GM23248 (cell line): ENCODE measurements at places on chromosomes 3 and 15.
A peak's percentile ranks its signal among the peaks of the same experiment; 100 is the strongest.

GRCh38 chr3:61570813-61571212 is 9.4 kb downstream of the PTPRG start:
- peaks cover 24% of the 10 kb centered on the region for H3K4me1 ChIP-seq
- H3K4me3 ChIP-seq, result no peak overlapping the region
- no peaks in the 10 kb centered on the region for H3K36me3 ChIP-seq
- DNase-seq, result no peak
- no peaks in the 10 kb centered on the region for H3K27me3 ChIP-seq
- H3K27ac ChIP-seq, result no peak overlapping the region

DNA sequence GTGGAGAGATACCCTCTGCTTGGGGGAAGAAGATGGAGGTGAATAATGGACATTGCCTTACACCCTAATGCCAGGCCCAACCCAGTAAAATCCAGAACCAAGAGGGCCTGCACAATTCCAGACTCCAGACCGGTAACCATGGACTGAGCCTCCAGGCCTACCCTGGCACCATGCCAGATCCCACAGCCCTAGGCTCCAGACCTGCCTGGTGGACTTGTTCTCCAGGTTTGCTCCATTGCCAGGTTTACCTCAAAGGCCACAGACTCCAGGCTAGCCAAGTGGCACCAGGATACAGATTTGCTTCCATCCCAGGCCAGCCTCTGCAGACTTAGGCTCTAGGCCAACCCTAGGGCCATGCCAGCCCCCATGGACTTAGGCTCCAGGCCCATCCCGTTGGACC is 14.0 kb downstream of the PLCH1 start:
- no peak overlapping the region for H3K4me3 ChIP-seq
- no peak for DNase-seq
- H3K4me1 ChIP-seq, result no peaks in the 10 kb centered on the region
- no peak overlapping the region for H3K27ac ChIP-seq

DNA sequence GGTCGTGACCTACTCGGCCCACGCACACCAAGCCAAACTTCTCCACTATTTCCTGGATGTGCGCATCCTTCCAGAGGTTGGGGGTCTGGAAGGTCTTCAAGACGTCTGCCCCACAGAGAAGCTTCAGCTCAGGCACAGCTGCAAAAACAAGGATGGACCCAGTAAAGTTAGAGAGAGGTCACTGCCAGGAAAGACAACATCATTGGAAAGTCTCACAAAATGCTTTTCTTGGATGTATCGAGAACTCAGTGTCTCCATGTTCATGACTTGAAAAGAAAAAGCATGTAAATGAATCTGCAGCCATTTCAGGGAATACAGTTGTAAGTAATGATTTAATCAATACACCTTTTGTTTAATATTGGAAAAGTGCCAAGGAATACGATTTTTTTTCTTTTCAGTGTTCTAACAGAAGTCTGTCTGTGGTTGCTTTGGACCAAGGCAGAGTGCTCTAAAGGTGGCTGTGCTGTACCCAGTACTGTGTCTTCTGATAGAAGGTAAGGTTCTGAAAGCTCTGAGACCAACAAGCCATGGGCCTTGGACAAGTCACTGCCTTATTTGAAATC is 21.8 kb upstream of the RBP1 start:
- no peaks in the 10 kb centered on the region for H3K27me3 ChIP-seq
- no peak overlapping the region for H3K27ac ChIP-seq
- no peak overlapping the region for H3K4me3 ChIP-seq
- DNase-seq, result no peak
- no peaks in the 10 kb centered on the region for H3K36me3 ChIP-seq

- DNase-seq, result peak; percentile 80
- H3K4me3 ChIP-seq, result peak overlapping the region; percentile 74
- H3K36me3 ChIP-seq, result no peaks in the 10 kb centered on the region
- H3K4me1 ChIP-seq, result peaks cover 38% of the 10 kb centered on the region
- peak overlapping the region; percentile 96 for H3K27ac ChIP-seq
These were observed 91.5 kb upstream of the CHD2 start for GRCh38 chr15:92808598-92809063.

DNA sequence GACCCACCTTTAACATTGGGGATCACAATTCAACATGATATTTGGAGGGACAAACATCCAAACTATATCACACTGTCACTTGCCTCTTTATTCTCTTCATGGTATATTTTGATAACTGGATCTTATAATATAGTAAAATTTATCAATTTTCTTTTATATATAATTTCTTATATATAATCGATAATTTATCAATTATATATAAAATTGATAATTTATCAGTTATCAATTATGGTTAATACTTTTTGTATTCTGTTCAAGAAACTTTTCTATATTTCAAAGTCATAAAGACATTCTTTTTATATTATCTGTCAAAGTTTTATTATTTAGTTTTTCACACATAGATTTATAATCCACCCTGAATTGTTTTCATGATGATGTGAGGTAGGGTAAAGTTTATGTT is 132.9 kb downstream of the ZNF280D start:
- H3K4me3 ChIP-seq, result no peak overlapping the region
- no peak overlapping the region for H3K27ac ChIP-seq
- H3K36me3 ChIP-seq, result no peaks in the 10 kb centered on the region
- H3K27me3 ChIP-seq, result no peaks in the 10 kb centered on the region

DNA sequence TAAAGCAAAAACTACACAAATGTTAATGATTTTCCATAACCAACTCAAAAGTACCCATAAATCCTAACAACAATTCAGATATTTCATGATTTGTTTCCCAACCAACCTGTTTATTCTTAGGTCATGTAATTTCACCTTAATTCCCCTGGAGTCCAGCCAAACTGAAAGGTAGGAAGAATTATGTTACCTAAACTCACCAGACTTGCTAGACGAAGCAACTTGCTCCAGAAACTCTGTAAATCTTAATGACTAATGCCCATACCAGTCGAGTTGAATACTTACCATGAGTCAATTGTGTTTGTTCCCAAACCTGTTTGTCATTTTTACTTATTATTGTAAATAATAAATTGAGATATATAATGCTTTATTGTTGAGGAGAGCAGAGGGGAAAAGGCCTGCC is 1030.0 kb downstream of the TBL1XR1 start:
- no peaks in the 10 kb centered on the region for H3K4me1 ChIP-seq
- H3K27ac ChIP-seq, result no peak overlapping the region
- no peaks in the 10 kb centered on the region for H3K36me3 ChIP-seq
- DNase-seq, result no peak

GRCh38 chr3:36843065-36844051 is 79.0 kb upstream of the DCLK3 start:
- peak; percentile 70 for DNase-seq
- no peak overlapping the region for H3K4me3 ChIP-seq

GRCh38 chr15:75114796-75115195 is 86.9 kb upstream of the C15orf39 start:
- no peaks in the 10 kb centered on the region for H3K27me3 ChIP-seq
- H3K4me3 ChIP-seq, result no peak overlapping the region
- no peaks in the 10 kb centered on the region for H3K4me1 ChIP-seq
- no peak for DNase-seq

- H3K27ac ChIP-seq, result no peak overlapping the region
- peaks cover 41% of the 10 kb centered on the region; the same call in 1 of the 2 replicates for H3K36me3 ChIP-seq
- H3K4me3 ChIP-seq, result no peak overlapping the region
- 0 out of 2 replicates have a peak, but pooled peaks cover under 1% of the 10 kb centered on the region for H3K4me1 ChIP-seq
These were observed 36.6 kb downstream of the MKRN2 start for GRCh38 chr3:12593473-12593872.

GRCh38 chr3:185837414-185837813 is 12.6 kb upstream of the IGF2BP2 start:
- no peaks in the 10 kb centered on the region for H3K27me3 ChIP-seq
- H3K4me1 ChIP-seq, result no peaks in the 10 kb centered on the region
- peak; percentile 13 for DNase-seq
- H3K4me3 ChIP-seq, result no peak overlapping the region

GRCh38 chr3:65967451-65967850 is 71.3 kb downstream of the MAGI1 start:
- H3K27ac ChIP-seq, result no peak overlapping the region
- H3K36me3 ChIP-seq, result no peaks in the 10 kb centered on the region
- no peak overlapping the region for H3K4me3 ChIP-seq
- DNase-seq, result no peak
- H3K27me3 ChIP-seq, result no peaks in the 10 kb centered on the region
- H3K4me1 ChIP-seq, result peaks cover 28% of the 10 kb centered on the region

GRCh38 chr15:87866961-87867360 is 389.6 kb downstream of the NTRK3 start:
- H3K36me3 ChIP-seq, result no peaks in the 10 kb centered on the region
- H3K4me3 ChIP-seq, result no peak overlapping the region
- no peak overlapping the region for H3K27ac ChIP-seq
- DNase-seq, result no peak
- H3K4me1 ChIP-seq, result peaks cover 14% of the 10 kb centered on the region
- H3K27me3 ChIP-seq, result no peaks in the 10 kb centered on the region

DNA sequence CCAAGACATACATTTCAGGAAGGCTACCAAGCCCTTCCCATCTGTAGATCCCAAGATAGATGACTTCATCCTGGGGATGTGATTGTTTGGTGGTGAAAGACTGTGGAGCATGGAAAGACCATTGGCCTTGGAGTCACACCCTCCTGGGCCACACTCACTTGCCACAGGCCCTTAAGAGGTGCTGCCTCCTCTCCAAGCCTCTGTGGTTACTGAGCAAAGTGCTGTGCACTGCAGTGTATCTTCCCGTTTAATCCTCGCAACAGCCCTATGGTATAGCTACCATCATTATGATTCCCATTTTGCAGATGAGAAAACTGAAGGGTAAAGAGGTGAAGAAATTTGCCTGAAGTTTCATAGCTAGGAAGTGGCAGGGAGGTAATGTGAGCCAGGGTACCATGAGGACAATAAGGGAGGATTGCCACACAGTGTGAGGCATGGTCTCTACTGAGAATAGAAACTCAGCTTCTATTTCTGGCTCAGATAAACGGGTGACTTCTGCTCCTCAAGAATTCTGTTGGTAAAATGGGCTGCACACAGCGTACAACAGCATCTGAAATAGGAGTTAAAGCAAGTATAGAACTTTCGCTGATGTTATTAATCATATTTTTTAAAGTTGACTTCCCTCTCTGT is 23.9 kb upstream of the RHO start:
- DNase-seq, result no peak
- no peaks in the 10 kb centered on the region for H3K4me1 ChIP-seq
- no peaks in the 10 kb centered on the region for H3K27me3 ChIP-seq
- no peak overlapping the region for H3K4me3 ChIP-seq

- 0 out of 2 replicates have a peak, but pooled peaks cover 3% of the 10 kb centered on the region for H3K4me1 ChIP-seq
- H3K27ac ChIP-seq, result no peak overlapping the region
- DNase-seq, result peak; percentile 60
These were observed 435 bp downstream of the RAB27A start for GRCh38 chr15:55289011-55289745.

DNA sequence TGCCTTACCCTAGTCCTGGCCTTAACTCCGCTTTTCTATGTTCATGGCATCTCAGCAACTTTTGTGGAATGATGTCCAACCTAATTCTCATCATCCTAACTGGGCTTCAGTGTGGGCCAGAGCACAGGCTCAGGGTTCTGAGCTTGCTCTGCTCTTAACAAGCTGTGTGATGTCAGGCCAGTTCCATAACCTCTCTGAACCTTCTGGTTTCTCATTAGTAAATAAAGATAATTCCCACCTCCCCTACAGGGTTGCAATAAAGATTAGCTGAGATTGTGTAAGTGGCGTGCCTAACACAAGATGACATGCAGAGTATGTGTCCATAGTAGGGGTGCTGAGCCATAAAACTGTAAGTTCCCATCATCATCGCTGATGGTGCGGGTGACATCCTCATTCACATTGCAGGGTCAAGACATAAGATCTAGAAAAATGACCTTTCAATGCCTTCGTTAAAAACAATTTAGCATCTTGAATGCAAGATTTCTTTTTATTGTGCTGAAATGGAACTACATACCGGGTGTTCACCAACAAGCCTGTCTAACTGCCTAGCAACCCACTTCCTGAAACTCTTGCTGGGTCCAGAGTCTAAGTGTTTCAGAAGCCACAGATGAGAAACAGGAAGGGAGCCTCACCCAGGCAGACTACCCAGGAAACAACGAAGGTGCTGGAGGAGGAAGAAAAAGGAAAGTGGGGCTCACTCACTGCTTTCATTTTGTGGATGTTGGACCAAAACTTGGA is 36.2 kb downstream of the CDCP1 start:
- H3K27me3 ChIP-seq, result no peaks in the 10 kb centered on the region
- H3K4me3 ChIP-seq, result no peak overlapping the region
- no peak overlapping the region for H3K27ac ChIP-seq

GRCh38 chr15:58524247-58524646 is 92.5 kb downstream of the LIPC start:
- H3K27ac ChIP-seq, result no peak overlapping the region
- H3K27me3 ChIP-seq, result no peaks in the 10 kb centered on the region
- no peaks in the 10 kb centered on the region for H3K36me3 ChIP-seq
- peaks cover 46% of the 10 kb centered on the region for H3K4me1 ChIP-seq

- no peaks in the 10 kb centered on the region for H3K4me1 ChIP-seq
- no peaks in the 10 kb centered on the region for H3K36me3 ChIP-seq
- no peak for DNase-seq
- no peak overlapping the region for H3K27ac ChIP-seq
- H3K4me3 ChIP-seq, result no peak overlapping the region
These were observed 327.4 kb downstream of the EPHA3 start for GRCh38 chr3:89434621-89435380.

DNA sequence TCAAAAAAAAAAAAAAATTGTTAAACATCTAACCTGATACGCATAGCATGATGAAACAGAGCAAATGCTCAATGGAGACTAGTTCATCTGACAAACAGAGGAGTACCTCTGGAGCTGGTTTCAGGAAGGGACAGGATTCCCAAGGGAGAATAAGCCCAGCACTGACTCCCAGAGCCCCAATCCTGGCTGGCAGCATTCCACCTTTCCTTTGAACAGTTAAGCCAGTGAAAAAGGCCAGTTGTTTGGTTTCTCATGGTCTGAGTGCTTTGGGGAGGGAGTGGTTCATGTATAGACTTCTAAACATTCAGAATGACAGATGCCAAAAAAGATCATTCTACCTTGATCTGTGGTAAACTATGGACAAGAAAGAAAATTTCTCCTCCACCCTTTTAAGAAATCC is 277.9 kb upstream of the RARB start:
- DNase-seq, result no peak
- no peaks in the 10 kb centered on the region for H3K4me1 ChIP-seq
- no peak overlapping the region for H3K4me3 ChIP-seq
- no peaks in the 10 kb centered on the region for H3K27me3 ChIP-seq

DNA sequence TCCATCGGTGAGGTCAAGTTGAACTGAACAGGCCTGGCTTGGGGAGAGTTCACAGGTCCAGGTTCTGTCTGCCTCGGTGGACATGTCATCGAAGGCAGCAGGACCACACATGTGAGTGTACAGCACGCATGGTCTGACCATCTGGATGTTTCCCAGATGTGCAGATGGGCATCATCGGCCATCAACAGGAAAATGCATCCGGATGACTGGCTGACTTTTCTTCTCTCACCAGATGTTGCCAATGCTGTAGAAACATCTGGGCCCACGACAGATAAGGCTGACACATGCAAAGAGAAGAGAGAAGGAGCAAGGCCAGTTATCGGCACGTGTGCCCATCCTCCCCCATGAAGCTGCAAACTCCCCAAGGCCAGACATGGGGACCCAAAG is 45.1 kb downstream of the NOX5 start:
- no peak overlapping the region for H3K27ac ChIP-seq
- H3K4me3 ChIP-seq, result no peak overlapping the region
- no peaks in the 10 kb centered on the region for H3K4me1 ChIP-seq
